LHCN-M2 (cell line): ENCODE measurements at places on chromosomes 3 and 15.

DNA sequence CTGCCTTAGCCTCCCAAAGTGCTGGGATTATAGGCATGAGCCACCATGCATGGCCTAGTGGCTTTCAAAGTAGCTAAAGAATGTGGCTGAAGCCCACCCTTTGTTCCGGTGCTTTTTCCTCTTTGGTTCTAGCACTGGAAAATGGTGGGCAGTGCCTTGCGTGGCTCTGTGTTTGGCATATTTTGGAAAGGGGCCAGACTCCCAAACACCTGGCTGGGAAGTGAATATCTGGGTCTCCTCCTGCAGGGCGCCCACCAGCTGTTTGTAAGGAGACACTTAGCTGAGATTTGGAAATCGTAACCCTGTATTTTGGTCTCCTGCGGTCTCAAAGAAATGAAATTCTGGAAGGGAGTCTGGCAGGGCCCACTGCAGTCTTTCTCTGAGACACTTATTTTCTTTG lies 336.4 kb downstream of the IL20RB start:
- no peak for DNase-seq

- no peak for DNase-seq
Measured at GRCh38 chr15:84659904-84660781, 2.1 kb upstream of the NMB start.

DNA sequence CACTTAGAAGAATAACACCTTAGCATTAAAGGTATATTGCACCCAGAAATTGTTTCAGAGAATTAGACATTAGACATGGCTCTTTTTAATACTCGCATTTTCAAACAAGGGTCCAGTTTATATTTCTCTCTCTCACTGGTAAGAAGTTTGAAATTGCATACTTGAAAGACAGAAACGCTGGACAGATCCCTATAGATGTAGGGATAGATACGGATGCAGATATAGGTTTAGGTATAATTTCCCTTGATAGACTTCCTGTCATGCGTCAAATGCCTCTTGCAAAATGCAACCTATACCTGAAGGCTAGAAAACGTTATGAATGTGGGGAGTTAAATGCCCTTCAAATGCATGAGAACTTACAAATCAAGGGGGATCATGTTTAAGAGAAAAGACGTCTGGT lies 99.4 kb upstream of the BCL6 start:
- no peak for DNase-seq

DNA sequence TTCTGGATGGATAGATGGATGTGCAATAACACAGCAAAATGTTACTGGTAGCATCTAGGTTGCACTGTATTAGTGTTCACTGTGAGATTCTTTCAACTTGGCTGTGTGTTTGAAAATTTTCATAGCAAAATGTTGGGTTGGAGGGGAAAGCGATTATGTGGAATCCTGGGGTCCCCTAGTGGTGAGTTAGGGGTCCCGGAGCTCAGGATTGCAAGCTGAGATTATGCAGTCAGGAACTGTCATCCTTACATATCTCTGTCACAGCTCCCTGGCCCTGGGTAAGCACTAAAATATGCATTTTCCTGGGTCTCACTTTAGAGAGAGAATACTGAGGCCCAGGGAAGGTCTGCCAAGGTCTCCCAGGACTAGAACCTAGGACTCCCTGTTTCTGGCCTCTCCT lies 77.2 kb downstream of the CEMIP start:
- no peak for DNase-seq

DNA sequence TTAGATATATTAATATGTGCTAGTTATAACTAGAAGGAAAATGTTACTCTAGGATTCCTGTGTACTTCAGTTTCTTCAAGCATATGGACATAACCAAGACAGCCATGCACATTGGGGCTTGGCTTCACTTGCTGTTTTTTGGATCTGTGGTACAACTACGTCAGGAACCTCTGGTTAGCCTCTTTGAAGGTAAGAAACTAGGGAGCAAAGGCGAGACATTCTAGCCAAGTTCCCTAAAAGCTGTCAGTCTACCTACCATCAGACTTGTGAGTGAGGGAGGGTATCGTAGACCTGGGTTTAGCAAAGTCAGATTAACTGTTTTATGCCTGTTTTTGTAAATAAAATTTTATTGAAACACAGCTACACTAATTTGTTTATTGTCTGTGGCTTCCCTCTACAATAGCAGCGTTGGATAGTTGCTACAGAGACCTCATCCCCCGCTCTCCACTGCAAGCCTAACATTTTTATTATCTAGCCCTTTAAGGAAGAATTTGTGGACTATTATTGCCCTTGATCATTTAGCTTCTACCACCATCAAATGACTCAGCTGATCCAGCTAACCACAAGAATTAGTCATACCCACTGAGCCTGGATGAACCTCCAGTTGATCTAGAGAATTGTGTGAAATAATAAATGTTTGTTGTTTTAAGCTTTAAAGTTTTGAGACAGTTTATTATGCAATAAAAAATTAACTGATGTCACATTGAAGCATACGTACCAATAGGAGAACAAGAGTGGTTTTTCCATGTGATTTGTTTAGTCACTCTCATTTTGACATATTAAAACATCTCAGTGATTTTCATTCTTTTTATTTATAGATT lies 58.1 kb downstream of the RSRC1 start:
- peak; percentile 99 for DNase-seq
